ENCODE measurements at places on chromosomes 11 and 22.

DNA sequence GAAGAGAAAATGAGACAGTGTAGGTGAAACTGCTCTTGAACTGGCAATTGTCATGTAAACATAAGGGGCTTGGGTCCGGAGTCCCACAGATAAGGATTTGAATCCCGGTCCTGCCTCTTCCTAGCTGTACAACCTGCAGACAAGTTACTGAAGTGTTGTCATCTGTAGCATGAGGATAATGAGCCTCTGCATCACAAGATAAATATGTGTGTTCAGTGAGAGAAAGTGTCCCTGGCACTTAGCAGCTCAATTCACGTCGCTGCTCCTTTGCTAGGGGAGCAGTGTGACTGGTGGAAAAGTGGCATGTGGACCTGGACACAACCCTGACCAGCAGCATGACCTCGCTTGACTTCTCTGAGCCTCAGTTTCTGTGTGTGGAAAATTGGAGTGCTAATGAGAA, 73.7 kb upstream of the NECTIN1 start:
- no peak for DNase-seq

DNA sequence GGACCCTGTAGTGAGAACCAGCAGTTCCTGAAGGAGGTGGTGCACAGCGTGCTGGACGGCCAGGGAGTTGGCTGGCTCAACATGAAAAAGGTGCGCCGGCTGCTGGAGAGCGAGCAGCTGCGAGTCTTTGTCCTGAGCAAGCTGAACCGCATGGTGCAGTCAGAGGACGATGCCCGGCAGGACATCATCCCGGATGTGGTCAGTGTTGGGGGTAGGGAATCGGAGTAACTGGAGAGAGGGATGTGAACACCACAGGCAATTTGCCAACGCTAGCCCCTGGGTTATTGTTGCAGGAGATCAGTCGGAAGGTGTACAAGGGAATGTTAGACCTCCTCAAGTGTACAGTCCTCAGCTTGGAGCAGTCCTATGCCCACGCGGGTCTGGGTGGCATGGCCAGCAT, 19.9 kb downstream of the MADD start:
- no peak for DNase-seq

GRCh38 chr22:47161631-47162030, 399.2 kb downstream of the TBC1D22A start:
- no peak for DNase-seq

- DNase-seq = no peak
These were observed 17.7 kb upstream of the OLFML1 start for GRCh38 chr11:7467652-7468051.

DNA sequence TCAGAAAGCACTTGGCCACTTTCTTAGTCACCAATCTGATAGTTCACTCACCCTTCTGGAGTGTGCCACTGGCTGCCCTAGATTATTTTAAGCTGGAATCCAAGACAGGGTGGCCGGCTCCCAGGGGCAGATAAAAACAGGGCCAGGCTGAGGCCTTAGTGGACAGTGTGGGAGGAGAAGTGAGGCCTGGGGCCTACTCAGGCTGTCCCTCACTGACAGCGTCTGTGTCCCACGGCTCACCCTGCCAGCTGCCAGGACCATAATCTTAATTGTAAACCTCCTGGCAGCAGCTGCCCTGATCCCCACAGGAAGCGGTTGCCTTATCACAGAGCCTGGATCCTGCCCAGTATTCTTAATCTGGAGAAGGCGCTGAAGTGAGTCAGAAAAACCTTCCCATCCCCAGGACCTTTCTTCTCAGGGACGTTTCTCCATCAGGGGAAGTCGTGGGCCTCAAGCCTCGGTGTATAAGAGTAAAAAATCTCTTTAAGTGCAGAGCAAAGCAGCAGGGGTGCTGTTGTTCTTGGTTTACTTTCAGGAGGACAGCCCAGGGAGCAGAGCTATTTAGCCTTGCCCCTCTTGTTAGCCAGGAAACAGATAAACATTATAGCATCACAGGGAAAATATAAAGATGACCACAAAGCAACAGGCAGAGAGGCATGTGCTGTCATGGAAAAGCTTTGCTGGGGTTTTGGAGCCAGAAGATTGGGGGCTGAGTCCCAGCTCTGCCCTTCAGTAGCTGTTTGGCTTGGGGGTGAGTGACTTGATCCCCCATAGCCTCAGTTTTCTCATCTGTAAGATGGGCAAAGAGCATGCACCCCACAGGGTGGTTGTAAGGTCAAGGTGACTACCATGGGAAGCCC, 39.6 kb downstream of the TSPAN18 start:
- no peak for DNase-seq

All from activated CD4-positive, alpha-beta T cell treated with anti-CD3 and anti-CD28 coated beads, Interleukin-2, amount 50 U/mL, for 1 hour (primary cell).